ENCODE measurements at places on chromosomes 3 and 15. TPM values are rescaled to one million over a fixed set of nuclear protein-coding genes. Genes with fewer than 3 reads are reported as not detected.

The NR1I2 gene
- 0.11 TPM for total RNA-seq

- DNase-seq = no peak
These were observed 27.1 kb upstream of the IGF2BP2 start for GRCh38 chr3:185851959-185852358.

The LARP6 gene
- total RNA-seq = 47.6 TPM

The RPL39L gene
- 3.1 TPM for total RNA-seq

GRCh38 chr15:69531665-69532027 is 79.0 kb downstream of the RPLP1 start:
- no peak for DNase-seq

- no peak for DNase-seq
These were observed 12.4 kb upstream of the CCDC80 start for GRCh38 chr3:112653209-112653871.

GRCh38 chr15:70418943-70419342 is 321.2 kb upstream of the TLE3 start:
- DNase-seq = no peak

The ZNF860 gene
- 0.08 TPM for total RNA-seq

- DNase-seq = no peak
These were observed 71.4 kb upstream of the LRIG1 start for GRCh38 chr3:66572090-66572675.

The IGSF11 gene
- total RNA-seq = 2.9 TPM

The SMAD6 gene
- total RNA-seq = 14.1 TPM

The STXBP5L gene
- not detected for total RNA-seq

The CRYBG3 gene
- total RNA-seq = 18.6 TPM
